Aorta (tissue), 5 donors: ENCODE measurements at places on chromosomes 12 and 14. TPM values are rescaled to one million over a fixed set of nuclear protein-coding genes. Genes with fewer than 3 reads are reported as not detected.

BLTP3B gene
- 57.2 TPM for total RNA-seq

GRCh38 chr12:67562513-67563287 lies 85.8 kb upstream of the DYRK2 start:
- no peak for DNase-seq

- no peak for DNase-seq
Measured at GRCh38 chr14:70538087-70538486, 3.3 kb upstream of the ADAM20 start.

CRIP1 gene
- 229 TPM for total RNA-seq

DNA sequence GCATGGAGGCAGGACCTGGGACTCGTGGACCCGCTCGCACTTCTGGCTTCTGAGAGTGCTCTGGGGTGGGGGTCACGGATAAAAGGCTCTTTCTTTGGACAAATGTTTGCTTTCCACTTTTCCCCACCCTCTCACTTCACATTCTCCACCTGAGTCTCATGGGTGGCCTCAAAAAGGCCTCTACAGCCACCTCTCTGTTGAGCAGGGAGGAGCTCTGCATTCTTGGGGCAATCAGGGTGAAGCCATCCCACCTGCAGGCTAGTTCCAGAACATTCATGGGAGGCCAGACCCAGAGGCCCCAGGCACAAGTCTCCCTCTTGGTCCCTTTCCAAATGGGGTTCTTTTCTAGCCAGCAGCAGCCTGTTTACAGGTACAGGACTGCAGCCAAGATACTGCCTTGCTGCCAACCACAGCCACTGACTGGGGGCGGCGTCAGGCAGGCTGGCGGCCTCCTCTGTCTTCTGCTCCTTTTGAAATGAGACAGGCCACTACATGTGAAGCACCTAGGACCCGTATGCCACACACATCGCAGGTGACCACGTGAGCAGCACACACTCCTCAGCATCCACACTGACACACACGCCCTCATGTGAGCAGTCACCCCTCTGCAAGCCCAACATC lies 18.2 kb upstream of the CEBPE start:
- DNase-seq = no peak

LGMN gene
- 90.0 TPM for total RNA-seq

OR6C4 gene
- not detected for total RNA-seq

- DNase-seq = no peak
Measured at GRCh38 chr12:60184096-60184495, 588.3 kb downstream of the SLC16A7 start.

SYNDIG1L gene
- 0.94 TPM for total RNA-seq

NGDN gene
- total RNA-seq = 30.8 TPM

DNA sequence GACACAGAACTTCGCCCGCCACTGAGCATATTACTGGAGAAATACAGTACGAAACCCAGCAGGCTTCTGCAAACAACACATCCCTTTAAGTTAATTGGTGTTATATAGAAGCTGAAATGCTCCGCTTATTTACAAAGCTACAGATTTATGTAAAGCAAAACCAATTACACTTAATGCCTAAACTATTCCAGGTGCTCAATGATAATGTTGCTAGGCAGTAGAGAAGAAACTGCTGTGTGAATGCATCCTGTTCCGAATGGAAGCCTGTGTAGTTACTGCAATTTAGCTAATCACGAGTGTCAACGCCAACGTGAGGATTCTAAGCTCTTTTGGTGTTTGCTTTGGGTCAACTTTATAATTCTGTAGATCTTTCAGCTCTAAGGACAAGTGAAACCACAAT lies 89.8 kb downstream of the SLC15A5 start:
- DNase-seq = no peak

TAS2R9 gene
- not detected for total RNA-seq

DNA sequence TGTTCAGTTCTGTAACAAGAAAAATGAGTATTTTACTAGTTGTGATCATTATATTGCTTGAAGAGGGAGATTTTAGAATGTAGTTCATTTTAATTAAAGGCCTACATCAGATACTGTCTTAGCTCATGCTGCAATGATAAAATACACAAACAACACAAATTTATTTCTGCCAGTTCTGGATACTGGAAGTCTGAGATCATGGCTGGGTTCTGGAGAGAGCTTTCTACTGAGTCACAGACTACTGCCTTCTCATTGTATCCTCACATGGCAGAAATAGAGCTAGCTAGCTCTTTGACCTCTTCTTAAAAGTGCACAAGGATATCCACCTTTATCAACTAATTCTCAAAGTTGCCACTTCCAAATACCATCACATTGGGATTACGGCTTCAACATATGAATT lies 53.8 kb downstream of the MIS18BP1 start:
- no peak for DNase-seq

- DNase-seq = no peak
Measured at GRCh38 chr12:65859519-65859918, 35.2 kb downstream of the HMGA2 start.

- DNase-seq = no peak
Measured at GRCh38 chr12:75774261-75775052, 257.1 kb downstream of the PHLDA1 start.

GRCh38 chr12:56801661-56802622 lies 38.8 kb downstream of the HSD17B6 start:
- DNase-seq = no peak

PIK3C2G gene
- total RNA-seq = 0.15 TPM

KERA gene
- not detected for total RNA-seq

DNA sequence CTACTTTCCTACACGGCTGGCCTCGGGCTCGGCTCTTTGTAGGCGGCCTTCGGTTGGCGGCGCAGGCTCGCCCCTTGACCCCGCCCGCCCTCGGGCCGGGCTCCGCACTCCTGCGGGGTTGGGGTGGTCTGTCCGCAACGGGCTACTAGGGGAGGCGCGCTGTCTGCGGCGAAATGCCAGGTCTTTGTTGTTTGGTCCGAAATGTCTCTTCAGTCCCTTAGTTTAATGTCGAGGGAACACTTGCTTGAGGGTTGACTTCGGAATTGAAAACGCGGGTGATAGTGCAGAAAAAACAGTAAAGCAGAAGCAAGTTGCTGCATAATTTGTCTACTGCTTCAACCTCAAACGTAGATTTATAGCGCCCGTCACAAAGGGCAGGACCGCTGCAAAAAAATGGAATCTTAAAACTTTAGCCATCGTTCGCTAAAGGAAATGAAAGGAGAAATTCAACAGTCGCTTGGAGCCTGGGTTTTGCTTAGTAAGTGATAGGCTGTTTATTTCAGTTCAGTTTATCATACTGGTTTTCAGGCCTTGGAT lies 390 bp downstream of the JKAMP start:
- no peak for DNase-seq

DNA sequence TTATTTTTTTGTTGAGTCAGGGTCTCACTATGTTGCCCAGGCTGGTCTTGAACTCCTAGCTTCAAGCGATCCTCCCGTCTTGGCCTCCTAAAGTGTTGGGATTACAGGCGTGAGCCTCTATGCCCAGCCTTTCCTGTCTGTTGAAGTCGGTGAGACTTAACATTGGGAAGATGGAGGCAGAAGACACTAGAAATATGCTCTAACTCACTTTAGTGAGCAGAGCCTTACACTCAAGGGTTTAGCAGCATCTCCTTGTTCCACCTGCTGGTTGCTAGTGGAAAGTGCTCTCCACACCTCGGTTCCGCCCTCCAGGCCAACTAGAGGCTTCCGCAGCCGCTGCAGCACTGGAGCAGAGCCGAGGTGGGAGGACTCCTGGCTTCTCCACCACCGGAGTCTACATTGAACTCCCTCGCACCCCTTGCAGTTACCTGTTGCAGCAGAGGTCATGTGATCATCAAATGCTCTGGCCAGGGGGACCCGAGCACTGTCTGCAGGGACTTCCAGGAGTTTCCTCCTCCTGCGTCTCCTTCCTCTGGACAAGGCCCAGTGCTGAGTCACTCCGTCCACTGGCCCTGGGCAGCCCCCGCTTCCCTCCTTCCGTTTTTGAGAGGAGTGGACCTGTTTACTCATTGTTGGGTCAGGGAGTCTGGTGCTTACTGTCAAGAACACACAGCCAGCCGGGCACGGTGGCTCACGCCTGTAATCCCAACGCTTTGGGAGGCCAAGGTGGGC lies 9.4 kb upstream of the HVCN1 start:
- DNase-seq = peak; percentile 89
